ENCODE measurements at places on chromosomes 5 and 9.

DNA sequence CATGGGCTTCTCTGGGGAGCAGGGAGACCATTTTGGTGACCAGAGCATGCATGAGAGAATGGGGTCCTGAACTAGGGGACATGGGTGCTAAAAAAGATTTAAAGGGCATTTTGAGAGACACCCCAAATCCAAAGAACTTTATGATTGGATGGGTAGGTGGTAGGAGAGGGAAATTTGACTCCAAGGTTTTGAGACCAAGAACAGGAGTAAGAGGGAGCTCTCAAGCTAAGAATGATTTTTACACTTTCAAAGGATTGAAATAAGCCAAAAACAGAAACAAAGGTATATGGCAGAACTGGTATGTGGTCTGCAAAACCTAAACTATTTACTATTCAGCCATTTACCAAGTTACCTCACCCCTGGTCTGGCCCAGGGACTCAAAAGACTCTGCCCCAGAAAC lies 318.2 kb upstream of the CLINT1 start:
- no peak for DNase-seq

DNA sequence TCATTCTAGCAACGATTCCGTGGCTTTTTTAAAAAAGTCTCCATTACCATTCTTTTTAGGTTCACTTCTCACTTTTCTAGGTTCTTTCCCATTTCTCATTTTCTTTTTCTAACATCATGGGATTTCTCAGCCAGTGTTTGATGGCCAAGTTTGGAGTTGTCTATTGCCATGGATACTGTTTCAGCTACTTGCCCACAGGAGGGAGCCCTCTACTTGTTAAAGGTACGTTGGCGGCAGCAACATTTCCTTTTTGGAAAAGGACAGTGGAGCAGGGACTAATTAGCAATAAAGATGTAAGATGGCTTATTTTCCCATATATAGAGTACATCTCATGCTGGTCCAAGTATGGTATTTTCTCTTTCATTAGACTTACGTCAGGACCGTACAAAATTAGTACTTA lies 2257.5 kb upstream of the C9orf72 start:
- no peak for DNase-seq

DNA sequence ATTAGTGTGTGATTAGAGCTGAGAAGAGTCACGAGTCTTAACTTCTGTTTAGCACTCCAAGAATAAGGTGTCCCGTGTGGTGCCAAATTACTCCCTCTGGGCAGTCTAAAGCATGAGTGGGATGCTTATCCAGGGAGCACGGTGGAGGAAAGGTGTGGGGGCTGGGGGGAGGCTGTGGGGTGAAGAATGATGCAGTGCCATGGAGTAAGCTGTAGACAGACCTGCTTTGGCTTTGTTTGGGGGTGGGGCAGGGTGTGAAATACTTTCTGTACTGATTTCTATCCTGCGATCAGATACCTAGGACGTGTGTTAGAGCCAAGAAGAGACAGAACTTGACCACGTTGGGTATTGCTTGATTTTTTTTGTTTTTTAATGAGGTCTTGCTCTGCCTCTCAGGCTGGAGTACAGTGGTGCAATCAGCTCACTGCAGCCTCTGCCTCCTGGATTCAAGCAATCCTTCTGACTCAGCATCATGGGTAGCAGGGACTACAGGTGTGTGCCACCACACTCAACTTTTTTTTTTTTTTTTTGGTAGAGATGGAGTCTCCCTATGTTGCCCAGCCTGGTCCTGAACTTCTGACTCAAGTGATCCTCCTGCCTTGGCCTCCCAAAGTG lies 232.8 kb downstream of the MAN2A1 start:
- DNase-seq: no peak

- DNase-seq: no peak
These were observed 34.1 kb upstream of the PCA3 start for GRCh38 chr9:76729980-76730737.

- DNase-seq: no peak
These were observed 31.0 kb upstream of the GABRP start for GRCh38 chr5:170752257-170753215.

DNA sequence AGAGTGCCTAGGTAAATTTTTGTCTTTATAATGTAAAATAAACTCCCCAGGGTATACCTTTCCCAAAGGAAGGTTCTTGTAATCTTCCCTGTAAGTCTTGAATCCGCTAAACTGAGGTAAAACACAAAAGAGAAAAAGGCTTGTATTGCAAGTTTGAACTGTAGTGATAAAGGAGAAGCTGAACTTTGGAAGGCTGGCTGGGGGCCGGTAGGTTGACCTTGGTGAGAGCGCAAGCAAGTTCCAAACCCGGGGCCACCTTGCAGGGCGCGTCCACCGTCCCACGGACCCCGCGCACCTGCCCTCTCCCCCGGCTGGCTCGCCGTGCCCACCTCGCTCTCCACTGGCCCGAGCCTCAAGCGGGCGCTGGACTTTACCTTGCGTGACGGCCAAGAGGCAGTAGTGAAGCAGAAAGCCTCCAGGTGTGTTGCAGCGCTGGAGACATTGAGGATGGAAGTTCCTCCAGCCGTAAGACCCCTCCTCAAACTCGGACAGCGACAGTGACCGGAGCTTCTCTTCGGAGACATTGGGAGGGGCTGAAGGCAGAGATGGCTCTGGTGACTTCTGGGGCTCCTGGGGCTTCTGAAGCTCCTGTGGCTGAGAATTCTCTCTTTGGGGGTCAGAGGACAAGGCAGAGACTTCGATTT lies 428 bp downstream of the SLCO4C1 start:
- no peak for DNase-seq

DNA sequence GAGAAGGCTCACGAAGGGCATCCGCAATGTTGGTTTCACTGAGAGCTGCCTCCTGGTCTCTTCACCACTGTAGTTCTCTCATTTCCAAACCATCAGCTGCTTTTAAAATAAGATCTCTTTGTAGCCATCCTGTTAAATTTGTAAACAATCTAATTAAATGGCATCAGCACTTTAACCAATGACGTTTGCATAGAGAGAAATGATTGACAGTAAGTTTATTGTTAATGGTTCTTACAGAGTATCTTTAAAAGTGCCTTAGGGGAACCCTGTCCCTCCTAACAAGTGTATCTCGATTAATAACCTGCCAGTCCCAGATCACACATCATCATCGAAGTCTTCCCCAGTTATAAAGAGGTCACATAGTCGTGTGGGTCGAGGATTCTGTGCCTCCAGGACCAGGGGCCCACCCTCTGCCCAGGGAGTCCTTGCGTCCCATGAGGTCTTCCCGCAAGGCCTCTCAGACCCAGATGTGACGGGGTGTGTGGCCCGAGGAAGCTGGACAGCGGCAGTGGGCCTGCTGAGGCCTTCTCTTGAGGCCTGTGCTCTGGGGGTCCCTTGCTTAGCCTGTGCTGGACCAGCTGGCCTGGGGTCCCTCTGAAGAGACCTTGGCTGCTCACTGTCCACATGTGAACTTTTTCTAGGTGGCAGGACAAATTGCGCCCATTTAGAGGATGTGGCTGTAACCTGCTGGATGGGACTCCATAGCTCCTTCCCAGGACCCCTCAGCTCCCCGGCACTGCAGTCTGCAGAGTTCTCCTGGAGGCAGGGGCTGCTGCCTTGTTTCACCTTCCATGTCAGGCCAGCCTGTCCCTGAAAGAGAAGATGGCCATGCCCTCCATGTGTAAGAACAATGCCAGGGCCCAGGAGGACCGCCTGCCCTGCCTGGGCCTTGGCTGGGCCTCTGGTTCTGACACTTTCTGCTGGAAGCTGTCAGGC lies 16.6 kb downstream of the SQSTM1 start:
- no peak for DNase-seq

DNA sequence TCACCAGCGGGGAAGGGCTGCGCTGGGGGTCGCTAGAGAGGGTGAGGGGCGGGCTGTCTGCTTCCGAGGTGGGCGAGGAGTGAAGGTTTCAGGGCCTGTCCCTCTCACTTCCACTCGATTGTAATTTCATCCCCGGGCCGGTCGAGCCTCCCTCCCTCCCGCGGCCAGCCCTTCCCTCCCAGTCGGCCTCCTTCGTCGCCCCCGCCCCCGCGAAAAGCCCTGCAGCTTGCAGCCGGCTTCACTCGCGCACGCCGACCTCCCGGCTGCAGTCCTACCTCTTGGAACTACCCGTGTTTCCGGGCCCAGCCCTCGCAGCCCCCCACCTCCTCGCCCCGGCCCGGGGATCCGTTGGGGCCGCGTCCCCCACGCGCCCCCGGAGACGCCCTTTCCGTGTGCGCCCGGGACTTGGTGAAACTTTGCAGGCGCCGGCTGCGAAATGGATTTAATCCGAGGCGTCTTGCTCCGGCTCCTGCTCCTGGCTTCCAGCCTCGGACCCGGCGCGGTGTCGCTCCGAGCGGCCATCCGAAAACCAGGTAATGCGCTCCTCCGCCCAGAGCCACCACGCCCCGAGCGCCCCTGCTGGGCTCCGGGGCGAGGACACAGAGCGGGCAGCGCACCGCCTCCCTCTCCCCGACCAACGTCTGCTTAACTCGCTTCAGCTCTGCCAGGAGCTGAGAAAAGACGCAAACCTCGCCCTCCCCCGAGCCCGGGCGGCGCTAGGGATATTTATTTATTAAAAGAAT lies at the start of gene EGFLAM:
Gene EGFLAM, plus strand, starts transcription at position 241 of the 743 bp plus-strand sequence. Its CDS starts 196 bp downstream, at position 437.
- DNase-seq: no peak

DNA sequence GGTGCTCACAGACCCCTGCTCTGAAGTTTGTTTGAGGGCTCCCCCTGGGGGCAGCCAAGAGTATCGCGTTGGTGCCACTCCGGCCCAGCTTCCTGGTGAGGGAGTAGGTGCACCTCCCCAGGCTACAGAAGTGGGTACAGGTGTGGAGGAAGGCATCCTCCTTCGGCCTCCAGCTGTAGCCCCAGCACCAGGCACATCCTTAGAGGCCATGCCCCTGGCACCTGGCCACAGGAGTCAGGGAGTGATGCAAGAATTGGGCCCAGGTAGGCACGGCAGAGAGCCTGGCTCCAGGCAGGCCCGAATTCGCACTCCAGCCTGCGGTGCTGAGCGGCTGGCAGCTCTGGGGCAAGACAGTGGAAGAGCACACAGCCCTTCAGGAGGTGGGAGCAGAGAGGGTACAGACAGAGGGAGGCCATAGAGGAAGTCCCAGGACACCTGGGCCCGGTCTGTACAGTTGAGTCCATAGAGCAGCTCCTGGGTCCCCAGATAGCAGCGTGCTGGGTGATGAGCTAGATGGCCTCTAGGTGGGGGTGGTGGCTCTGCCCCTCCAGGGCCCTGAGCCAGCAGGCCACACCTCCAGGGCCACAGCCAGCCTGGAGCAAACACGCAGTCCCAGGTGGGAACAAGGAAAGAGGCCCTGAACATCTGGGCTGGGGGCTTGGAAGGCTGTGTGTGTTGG lies 2.4 kb downstream of the SAPCD2 start:
- peak; percentile 79 for DNase-seq

- DNase-seq: no peak
These were observed 96.3 kb downstream of the PTCH1 start for GRCh38 chr9:95420518-95420917.

DNA sequence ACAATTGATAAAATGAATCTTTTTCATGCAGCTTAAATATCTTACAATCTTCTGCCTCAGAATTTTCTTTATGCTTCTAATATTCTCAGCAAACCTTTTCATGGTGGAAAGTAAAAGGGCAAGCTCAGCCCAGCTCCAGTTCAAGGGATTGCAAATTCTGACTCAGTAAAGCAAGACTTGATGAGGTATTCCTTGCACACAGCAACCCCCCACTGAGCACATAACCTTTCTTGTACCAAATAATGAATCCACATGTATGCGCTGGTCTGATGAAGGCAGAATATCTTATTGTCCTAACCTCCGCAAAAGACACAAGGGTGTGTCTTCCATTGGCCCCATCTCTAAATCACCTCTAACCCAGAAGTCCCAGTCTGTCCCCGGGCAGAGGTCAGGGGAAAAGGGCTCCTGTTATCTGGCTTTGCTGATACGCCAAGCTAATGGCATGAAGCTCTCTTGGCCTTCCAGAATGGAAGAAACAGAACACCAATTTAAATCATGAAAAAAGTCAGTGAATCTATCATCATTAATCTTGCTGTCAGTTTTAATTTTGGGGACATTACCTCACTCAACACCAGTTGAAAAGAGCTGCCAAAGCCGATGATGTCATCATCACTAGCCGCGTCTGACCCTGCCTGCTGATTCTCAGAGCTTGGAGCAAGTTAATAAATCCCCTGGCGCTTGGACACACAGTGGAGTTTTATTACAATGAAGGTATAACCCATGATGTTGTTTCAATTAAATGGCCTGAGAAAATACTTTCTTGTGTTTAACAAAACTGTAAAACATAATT lies 592.5 kb upstream of the CLINT1 start:
- no peak for DNase-seq

- DNase-seq: no peak
These were observed 43.1 kb upstream of the SLC2A8 start for GRCh38 chr9:127353882-127354281.

DNA sequence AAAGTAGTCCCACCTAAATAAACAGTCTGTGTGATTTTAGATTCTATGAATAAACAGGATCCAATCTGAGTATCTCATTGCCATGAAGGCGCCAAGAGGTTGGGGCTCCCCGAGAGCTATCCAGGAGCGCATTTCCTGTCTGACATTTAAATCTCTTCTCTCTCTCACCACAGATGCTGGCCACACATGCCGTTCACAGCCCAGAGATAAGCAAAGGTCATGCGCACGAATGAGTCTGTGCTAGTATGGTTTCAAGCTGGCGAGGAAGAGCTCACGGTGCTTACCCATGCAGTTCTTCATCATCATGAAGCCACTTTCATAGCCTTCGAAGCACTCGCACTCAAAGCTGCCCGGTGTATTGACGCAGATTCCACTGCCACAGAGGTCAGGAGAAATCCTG lies 199.4 kb downstream of the FBN2 start:
- DNase-seq: no peak

- DNase-seq: no peak
These were observed 36.4 kb downstream of the PWWP2A start for GRCh38 chr5:160082614-160083500.

GRCh38 chr5:111386832-111387162 lies 125.5 kb downstream of the STARD4 start:
- no peak for DNase-seq

- DNase-seq: no peak
These were observed 21.6 kb downstream of the FBXW11 start for GRCh38 chr5:171984748-171985419.

DNA sequence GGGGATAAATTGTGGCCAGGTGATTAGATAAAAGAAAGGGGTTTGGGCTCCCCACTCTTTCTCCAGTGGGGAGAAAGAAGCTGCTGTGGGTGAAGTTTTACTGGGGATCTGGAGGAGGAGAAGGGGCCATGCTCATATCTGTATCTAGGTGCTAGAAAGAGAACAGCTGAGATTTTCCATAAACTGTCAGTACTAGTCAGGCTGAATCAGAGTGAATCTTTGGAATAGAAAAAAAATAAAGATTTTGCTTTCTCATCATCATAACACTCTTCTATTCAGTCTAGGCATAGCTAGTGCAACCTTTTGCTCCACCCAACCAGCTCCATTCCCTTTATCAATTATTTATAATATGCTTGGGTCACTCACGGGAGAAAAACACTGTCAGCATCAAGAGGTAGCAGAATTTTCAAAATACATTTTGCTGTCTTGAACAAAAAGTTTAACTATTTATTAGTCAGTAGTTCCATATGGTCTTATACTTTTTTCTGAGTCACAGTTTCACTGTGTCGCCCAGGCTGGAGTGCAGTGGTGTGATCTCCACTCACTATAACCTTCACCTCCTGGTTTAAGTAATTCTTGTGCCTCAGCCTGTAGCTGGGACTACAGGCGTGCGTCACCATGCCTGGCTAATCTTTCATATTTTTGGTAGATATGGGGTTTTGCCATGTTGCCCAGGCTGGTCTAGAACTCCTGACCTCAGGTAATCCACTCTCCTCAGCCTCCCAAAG lies 21.3 kb upstream of the ERMP1 start:
- DNase-seq: no peak
